ENCODE measurements at places on chromosomes 3 and 15. TPM values are rescaled to one million over a fixed set of nuclear protein-coding genes. Genes with fewer than 3 reads are reported as not detected.

Gene TMC3
- total RNA-seq: 0.21 TPM

Gene TMEM207
- not detected for total RNA-seq

Gene FOXL2NB
- total RNA-seq: 0.11 TPM

Gene WDR6
- 176 TPM for total RNA-seq

Gene PEX11A
- total RNA-seq: 11.8 TPM

Gene HCN4
- 93.1 TPM for total RNA-seq

Gene ACOX2
- 27.3 TPM for total RNA-seq

Gene ADCY5
- 93.7 TPM for total RNA-seq

DNA sequence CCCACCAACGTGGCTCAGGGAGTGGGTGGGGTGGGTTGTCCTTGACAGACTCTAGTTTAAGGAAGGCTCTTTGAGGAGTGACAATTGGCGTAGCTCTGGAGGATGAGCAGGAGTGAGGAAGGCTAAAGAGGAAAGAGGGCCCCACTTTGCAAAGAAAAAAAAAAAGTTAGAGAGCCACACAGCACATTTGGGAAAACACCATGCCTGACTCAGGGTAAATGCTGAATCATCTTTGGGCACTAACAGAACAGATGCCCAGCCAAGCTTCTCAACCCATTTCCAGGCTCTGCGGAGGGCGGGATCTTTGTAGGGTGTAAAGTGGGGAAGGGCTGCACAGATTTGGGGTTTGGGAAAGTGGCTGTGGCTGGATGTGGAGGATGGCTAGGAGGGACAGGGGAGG is 179.1 kb upstream of the RGMA start:
- no peak for DNase-seq

DNA sequence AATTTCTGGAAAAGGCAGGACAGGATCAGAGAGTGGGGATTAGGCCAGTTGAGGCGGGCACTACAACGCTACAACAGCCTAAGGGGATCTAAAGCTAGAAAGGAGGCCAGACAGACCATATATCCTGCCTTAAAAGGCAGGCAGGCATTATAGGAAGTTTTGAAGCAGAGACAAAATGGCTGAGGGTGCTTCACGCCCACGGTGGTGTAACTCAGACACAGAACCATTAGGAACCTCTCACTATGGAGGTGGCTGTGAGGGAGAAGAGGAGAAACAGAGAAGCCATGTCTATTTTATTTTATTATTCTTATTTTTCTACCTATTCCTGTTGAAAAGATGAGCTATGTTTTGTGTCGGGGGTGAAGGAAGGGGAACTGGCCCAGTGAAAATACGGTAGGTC is 2.1 kb upstream of the USP4 start:
- no peak for DNase-seq

GRCh38 chr3:40913641-40914040 is 285.7 kb upstream of the CTNNB1 start:
- DNase-seq: no peak

- no peak for DNase-seq
These were observed 199.8 kb downstream of the UBE2E2 start for GRCh38 chr3:23402728-23403492.

GRCh38 chr3:64184621-64185020 is 40.6 kb downstream of the PRICKLE2 start:
- no peak for DNase-seq

- no peak for DNase-seq
These were observed 47.3 kb downstream of the CLDN11 start for GRCh38 chr3:170465955-170466354.

- peak; percentile 76 for DNase-seq
These were observed 198.2 kb upstream of the UBE2E2 start for GRCh38 chr3:23004971-23005370.

DNA sequence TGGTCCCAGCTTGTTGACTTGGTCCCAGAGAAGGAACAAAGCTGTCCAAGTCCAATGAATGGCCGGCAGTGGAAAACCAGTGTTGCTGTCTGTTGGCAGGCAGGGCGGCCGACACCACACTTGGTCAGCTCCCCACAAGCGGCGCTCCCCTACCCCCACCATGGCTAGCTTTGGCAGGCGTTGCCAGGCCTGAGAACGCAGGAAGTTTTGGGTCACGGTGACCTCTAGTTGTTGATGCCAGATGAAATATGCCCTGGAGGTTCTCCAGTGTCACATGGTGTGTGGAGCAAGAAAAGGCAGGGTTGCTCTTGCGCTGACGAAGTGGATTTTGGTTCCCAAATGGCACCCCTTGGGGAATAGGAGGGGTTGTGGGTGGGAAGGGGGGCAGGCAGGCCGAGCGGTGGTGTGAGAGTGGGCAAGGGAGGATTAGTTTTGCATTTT is 72.7 kb upstream of the TPRG1 start:
- no peak for DNase-seq

DNA sequence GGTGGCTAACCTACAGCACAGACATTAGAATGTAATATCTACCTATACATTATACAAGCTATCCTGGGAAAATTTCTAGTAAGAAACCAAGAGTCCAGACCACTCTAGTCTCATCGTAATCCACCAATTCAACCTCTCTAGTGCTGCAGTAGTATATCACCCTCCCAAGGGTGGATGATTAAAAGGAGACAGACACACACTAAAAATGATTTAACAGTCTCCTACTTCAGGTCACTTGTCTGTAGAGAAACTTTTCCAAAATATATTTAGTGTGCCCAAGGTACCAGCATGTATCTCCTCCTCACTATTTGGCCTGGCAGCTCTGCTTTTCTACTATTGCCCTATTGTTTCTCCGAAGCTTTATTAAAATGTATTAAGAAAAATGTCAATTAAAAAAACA is 45.0 kb downstream of the ZBTB20 start:
- no peak for DNase-seq

DNA sequence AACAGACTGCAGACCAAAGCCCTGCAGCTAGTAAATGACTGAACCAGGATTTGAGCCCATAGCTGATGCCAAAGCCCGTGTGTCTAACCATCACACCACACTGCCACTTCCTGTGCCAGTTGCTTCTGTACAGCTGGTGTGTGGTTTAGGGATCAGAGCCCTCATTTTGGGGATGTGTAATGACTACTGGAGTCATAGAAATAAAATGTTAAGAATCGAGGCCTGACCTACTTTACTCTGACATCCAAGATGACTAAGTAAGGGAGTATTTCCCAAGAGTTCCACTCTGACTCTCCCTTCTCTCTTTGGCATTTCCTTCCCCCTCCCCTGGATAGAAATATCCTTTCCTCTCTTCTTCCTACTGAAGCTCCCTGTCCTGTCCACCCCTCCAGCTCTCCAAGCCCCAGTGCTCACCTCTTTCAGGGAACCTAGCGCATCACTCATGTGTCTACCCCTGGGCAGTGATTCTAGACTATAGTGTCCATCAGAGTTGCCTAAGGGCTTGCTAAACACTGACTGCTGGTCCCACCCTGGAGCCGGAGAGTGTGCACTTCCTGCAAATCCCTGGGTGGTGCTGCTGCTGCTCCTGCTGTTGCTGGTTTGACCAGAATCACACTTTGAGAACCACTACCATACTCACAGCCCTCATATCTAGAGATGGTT is 53.8 kb downstream of the MGLL start:
- no peak for DNase-seq

- peak; percentile 74 for DNase-seq
These were observed 583 bp upstream of the C3orf49 start for GRCh38 chr3:63818282-63819150.

DNA sequence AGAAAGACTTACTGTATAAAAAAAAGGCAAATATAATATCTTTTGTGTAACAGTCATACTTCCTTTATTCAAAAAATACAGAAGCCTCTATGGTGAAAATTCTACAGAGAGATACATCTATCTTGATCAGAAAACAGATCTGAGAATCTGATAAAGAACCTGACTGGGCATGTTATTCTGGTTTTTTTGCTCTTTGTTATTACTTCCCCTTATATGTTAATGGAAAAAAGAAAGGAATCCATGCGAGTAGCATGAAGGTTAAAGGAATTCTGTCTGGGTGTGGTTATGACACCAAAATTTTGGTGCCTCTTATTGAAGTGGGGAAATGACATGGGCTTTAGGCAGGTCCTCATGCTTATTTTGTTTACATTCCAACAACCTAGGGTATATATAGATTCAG is 81.7 kb downstream of the BCHE start:
- DNase-seq: no peak

- peak; percentile 92 for DNase-seq
These were observed 963.4 kb downstream of the ROBO1 start for GRCh38 chr3:78804251-78805037.

DNA sequence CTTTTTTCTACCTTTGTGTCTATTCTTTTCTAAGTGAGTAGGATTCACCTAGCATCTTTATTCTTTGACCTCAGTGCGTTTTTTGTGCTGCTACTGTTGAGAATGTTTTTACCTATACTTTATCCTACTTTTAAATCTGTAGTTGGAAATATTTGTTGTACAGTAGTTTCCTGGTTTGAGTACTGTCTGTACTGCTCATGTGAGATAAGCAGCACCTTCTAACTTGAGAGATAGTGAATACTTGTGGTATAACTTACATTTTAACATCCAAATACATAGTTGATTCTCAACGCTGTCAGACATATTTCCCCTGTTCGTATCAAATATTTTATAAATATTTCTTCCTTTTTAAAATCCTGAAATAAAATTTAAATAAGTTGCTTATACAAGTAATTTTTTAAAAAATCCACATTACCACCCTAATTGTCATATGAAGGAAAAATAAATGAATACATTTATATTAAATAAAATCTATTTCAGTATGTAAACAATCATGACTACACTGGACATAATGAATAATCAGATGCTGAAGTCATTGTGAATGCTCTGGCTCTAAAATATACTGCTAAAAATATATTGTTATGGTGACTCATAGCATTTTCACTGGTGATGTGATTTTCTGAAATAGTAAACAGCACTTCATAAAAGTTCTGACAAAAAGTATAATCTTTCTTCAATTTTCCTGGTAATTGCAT is 17.4 kb downstream of the ATP11B start:
- DNase-seq: no peak

- no peak for DNase-seq
These were observed 264 bp upstream of the CMTM6 start for GRCh38 chr3:32502946-32503286.

Data from cardiac muscle cell (in vitro differentiated cells and primary cell).